ENCODE measurements at places on chromosomes 16 and 17. TPM values are rescaled to one million over a fixed set of nuclear protein-coding genes. Genes with fewer than 3 reads are reported as not detected.
A peak's percentile ranks its signal among the peaks of the same experiment; 100 is the strongest.

DNA sequence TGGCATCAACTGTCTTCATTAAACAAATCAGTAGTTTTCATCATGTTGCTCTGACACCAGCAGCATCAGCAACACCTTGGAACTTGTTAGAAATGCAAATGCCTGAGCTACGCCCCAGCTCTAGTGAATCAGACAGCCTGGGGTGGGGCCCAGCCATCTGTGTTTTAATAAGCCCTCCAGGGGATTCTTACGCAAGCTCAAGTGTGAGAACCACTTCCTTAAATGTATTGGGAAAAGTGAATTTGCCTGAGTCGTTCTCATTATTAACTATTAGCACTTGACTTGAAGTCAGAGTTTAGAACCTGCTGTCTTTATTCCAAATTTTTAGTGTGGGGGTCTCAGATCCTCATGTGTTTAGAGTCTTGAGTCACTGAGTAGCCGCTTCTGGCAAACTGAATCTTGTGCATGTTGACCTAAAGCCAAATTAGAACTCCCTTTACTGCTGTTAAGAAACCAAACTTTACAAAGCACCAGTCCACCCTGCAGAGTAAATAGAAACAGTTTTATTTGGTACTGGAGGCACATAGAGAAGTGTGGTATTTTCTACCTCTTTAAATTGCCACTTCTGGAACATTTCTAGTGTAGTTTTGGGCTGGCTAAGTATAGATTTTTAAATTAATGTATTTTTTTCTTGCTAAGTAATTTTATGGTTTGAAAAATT lies 137.4 kb upstream of the COX10 start:
- peak; percentile 26 for DNase-seq

DHRS11 gene
- polyA plus RNA-seq, result 7.0 TPM

CD300LF gene
- polyA plus RNA-seq, result 0.18 TPM

PNPO gene
- polyA plus RNA-seq, result 11.2 TPM

- DNase-seq, result peak; percentile 53
These were observed 414 bp downstream of the DUSP14 start for GRCh38 chr17:37490022-37490587.

DNA sequence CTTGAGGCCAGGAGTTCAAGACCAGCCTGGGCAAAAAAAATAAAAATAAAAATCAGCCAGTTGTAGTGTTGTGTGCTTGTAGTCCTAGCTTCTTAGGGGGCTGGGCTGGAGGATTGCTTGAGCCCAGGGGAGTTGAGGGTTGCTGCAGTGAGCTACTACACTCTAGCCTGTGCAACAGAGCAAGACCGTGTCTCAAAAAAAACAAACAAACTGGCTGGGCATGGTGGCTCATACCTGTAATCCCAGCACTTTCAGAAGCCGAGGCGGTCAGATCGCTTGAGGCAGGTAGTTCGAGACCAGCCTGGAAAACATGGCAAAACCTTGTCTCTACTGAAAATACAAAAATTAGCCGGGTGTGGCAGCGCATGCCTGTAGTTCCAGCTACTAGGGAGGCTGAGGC lies 4.9 kb upstream of the UBALD2 start:
- no peak for DNase-seq

KCNH4 gene
- polyA plus RNA-seq, result 0.10 TPM

DNA sequence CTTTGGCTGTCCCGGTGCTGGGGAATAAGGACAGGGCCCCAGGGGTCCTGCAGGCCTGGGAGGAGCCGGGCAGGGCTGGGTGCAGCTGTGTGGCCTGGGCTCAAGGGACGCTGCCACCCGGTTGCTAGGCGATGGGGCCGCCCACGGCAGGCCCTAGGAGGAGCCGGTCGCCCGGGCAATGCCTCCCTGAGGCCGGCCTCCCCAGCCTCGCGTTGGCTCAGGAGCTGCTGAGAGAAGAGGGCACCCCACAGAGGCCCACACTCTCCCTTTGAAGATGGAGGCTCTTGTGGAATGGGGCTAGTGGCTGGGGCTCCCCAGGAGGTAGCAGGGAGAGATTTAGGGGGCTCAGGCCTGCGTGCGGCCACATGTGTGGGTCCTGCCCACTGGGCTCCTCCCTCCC lies at the start of gene CIBAR2:
CIBAR2 (minus strand) TSS at position 109 of the 400 bp plus-strand sequence. CDS start 120 bp downstream, outside the sequence.
- no peak for DNase-seq

DPEP3 gene
- 0.09 TPM for polyA plus RNA-seq

OR4D1 gene
- polyA plus RNA-seq, result 0.05 TPM

ALDH3A1 gene
- polyA plus RNA-seq, result 0.18 TPM
